ENCODE measurements at places on chromosomes 5 and 9.

- no peak for DNase-seq
Measured at GRCh38 chr9:12776513-12777055, 1.8 kb downstream of the LURAP1L start.

DNA sequence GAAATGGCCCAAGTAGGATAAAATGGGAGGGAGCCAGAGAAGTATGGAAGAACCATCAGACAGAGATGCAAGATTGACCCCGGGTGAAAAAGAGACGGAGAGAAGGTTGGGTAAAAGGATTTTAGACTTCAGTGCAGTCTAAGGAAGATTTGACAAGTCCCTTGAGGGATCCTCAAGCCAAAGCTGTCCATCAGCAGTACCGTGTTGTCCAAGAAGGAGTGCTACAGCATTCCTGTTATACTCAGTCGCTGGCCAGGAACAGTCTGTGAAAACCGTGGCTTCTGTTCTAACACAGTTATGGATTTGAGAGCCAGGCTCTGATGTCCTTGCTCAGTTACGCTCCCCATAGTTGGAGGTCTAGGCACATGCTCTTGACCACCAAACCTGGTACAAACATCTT, 383.9 kb upstream of the DAB2 start:
- no peak for DNase-seq

GRCh38 chr9:103804077-103804735, 289.9 kb upstream of the SMC2 start:
- no peak for DNase-seq

DNA sequence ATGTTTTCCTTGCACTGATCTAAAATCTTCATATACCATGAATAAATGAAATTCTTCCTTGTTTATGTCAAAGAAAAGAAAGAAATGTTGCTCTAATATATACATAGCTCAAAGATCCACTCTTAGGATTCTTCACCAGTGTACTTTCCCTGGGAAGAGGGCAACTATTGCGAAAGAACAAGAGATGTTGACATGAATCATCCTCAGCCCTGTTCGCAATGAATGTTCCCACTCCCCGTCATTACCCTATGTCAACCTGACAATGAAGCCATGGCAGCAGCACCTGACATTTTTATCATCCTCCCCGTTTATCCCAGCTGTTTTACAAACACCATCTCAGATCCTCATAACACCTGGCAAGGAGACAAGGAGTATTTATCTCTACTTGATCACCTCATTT, 409.1 kb upstream of the GRIA1 start:
- DNase-seq, result no peak

DNA sequence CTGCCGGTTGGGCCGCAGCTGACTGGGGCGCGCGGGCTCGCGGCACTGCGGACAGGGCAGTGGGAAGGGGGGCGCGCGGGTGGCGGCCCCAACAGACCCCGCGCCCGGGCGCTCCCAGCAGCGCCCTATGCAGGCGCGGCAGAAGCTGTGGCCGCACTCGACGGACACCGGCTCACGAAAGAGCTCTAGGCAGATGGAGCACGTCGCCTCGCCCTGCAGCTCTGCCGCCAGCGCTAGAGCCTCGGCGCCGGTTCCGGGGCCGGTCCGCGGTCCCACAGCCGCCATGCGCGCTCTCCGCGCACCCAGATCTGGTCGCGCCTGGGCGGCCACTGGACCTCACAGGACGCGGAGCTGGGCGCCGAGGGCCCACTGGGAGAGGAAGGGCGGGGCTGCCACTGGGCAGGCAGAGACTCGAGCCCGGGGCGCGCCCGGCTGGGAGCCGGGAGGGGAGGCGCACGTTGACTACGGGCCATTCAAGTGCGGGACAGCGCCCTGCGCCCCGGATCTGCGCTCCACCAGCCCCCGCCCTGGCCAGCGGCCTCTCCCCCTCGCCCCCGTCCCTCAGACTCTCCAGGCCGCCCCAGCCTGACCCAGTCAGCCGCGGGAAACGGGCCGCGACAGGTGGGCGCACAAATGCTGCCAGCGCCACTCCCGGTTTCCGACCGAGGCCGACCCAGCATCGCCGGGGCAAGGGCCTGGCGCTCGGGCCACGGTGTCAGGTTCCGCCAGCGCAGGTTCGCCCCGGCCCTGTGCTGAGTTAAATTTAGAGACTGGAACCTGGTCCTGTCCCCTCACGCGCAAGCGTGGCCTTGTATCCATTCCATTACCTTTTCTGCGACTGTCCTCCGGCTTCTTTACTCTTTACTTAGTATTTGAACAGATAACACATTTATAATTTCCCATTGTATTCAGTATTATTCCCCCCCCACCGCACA, at the start of gene TRIM7:
TRIM7 (minus strand) TSS at position 371 of the 935 bp plus-strand sequence; CDS start at position 285, 86 bp downstream.
- DNase-seq, result peak; percentile 76

DNA sequence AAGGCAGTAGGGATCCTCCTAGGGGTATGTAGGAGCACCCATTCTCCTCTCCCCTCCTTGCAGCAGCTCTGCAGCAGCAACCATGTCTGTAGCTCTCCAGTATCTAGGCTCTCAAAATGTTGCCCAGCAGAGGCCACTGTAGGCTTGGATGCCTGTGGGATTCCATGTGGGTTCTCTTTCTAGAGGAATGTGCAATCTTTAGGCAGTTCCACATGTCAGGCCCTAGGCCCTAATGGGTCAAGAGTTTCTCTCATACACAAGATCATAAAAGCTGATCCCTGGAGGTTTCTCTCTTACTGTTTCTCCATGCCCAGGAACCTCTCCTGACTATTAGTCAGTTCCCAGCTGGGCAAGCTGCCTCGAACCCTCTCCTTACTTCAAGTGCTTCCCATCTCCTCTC, 215.8 kb downstream of the FRMD3 start:
- no peak for DNase-seq

GRCh38 chr5:136819526-136820302, 454.4 kb upstream of the TRPC7 start:
- DNase-seq, result no peak

DNA sequence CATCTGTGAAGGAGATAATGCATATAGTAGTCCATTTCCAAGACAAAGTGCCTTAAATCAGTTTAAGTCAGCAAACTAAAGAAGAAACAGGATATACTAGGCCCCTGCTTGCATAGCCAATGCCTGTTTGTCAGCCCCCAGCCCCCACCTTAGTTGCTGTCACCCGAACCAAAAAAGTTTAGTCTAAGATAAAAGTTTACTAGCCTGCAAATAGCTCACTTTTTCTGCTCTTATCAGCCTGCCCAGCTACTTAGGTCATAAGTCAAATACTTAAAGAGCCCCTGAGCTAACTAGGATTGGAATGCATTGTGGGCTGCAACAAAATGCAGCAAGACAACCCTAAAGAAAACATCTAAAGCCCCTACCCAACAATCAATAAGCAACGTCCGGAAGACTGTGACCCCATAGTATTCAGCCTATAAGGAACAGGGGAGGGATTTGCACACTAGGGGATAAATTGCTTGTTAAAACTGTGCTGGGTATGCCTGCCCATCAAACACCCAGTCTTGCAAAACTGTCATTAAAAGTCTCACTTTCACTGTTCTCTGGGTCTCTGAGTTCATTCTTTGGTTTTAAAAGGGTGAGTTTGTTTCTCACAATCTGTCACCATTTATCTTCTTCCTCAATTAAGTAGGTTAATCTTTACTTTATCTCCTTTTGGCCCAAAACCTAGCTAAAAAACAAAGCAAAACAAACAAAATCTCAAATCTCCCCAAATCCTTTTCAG, 92.4 kb upstream of the CEP78 start:
- DNase-seq, result no peak

GRCh38 chr5:74491586-74491985, 148.9 kb downstream of the ENC1 start:
- no peak for DNase-seq

GRCh38 chr5:133606835-133607234, 5.5 kb downstream of the FSTL4 start:
- DNase-seq, result no peak

GRCh38 chr5:145965804-145966203, 29.4 kb downstream of the SH3RF2 start:
- no peak for DNase-seq

GRCh38 chr5:33816791-33817190, 75.0 kb downstream of the ADAMTS12 start:
- no peak for DNase-seq

GRCh38 chr9:15349892-15350761, 43.1 kb upstream of the TTC39B start:
- no peak for DNase-seq

- no peak for DNase-seq
Measured at GRCh38 chr9:131534721-131535237, 3.7 kb upstream of the UCK1 start.

- no peak for DNase-seq
Measured at GRCh38 chr5:53871050-53871449, 310.6 kb downstream of the NDUFS4 start.

DNA sequence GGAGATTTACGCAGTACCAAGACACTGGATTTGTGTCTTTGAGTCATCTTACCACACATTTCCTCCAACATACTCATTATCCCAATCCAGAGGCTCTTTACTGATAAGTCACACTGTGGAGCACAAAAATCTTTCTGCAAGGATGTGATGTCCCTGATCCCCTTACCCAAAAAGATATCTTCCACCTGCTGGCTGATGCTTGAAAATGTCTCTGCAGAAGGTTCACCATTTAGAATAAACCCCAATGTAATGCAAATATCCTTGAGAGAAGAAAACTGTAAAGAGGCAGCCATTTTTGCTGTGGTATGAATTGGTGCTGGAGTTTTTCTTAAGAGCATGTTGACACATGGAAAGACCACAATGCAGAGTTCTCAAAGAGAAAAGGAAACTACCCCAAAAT, 65.7 kb upstream of the RORB start:
- no peak for DNase-seq

GRCh38 chr5:102099766-102100331, 196.2 kb downstream of the SLCO4C1 start:
- DNase-seq, result no peak

DNA sequence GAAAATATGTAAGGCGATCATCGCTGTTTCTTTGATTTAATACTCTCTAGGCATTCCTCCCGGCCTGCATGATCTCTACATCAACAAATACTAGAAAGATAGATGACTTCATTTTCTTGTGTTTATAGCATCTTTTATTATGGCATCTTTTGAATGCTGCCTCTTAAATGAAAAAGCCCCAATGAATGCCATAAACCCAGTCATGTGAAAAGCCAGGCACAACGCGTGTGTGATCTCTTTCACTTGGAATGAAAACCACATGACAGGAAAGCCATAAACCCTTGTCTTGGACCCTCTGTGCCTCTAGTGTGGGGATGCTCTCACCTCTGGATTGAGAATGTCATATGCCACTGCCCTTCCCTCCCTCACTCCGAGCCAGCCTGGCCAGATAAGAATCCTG, 476.2 kb downstream of the SEMA5A start:
- DNase-seq, result no peak

- no peak for DNase-seq
Measured at GRCh38 chr5:92980491-92980890, 600.5 kb downstream of the NR2F1-AS1 start.

GRCh38 chr5:113325054-113325453, 109.7 kb downstream of the TSSK1B start:
- no peak for DNase-seq

DNA sequence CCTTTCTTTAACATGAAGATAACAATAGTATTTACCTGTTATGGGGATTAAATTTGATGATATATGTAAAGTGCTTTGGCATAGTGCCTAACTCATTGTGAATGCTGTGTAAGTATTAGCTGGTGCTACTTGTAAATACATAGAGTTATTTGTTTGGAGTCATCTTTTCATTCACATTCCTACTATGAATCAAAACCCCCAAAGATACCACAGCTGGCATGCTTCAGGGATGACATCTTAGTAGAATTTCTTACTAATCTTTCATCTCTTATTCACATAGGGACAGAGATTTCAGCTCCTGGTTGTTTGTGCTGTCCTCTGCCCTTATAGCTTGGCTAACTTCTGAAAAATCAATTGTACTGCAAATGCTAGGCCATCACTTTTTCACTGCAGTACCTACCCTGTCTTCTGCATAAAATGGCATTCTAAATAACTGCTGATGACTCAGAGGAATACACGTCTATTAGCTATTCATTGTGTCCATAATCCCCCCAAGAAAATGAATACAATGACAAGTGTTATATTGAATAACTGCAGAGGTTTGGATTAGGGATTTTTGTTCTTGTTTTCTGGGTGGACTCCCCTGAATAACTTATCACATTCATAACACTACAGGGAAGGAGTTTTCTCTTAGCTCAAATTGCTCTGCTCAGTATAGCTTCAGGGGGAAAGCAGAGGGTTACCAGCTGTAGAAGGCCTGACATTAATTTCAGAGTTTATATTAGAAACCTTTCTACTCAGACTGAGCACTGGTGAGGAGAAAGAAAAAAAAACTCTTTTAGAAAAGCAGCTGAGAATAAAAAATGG, 192.2 kb upstream of the C9orf72 start:
- DNase-seq, result no peak

DNA sequence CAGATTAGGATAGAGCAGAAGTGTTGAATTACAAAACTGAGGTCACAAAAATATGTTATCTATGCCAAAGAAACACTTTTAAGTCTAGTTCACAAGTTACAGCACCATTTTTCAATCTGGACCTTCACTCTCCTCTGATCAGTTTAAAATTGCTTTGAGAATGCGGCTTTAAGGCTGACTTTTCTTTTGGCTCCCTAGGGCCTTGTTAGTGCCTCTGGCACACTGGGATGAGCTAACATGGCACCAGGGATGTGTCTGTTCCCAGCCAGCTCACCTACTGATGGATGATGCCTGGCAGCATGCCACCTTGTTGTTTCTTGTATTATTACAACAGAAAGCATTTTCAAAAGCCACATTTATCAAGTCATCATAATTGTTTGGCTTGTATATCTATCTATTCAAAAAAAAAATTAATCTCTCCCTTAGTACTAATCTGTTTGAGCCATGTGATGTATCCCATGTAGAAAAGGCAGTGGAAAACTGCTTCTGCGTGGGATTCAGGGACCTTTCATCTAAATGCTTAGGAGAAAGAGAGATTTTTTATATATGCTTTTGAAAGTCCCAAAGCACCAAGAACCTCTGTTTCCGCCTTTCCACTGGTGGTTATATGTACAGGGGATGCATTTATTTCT, 46.6 kb downstream of the ADAMTSL1 start:
- DNase-seq, result no peak

DNA sequence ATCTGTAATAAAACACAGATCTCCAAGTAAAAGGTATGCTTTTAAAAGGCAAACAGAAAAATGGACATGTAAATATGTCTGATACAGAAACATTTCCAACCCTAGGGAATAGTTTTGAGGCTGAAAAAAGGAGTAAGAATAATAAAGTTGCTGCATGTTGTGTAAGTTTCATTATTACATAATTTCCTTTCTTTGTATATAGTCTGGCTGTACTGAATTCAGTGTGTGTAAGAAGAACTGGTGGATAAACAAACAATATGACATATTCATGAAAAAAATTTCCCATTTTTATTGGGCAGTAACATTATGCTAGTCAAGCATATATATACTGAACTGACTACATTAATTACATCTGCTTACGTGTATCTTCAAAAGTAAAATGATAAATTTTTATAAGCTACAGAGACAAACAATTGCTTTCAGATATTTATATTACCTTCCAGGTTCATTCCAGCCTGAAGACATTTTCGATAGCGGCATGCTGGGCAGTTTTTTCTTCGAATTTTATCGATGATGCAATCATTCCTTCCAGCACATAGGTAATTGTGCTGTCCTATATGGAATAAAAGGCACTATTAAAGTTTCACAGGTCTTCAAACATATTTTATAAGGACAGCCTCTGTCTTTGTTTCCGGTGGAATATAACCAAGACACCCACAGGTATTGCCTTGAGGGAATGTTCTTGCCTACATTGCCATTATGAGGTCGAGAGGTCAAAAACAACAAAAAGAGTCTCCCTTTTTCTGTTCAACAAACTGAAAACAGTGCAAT, 93.6 kb downstream of the NR3C1 start:
- DNase-seq, result no peak

GRCh38 chr9:27365707-27366376, 68.9 kb upstream of the EQTN start:
- peak; percentile 64 for DNase-seq

All from activated CD8-positive, alpha-beta memory T cell treated with anti-CD3 and anti-CD28 coated beads for 24 hours (primary cell).